Transverse colon (tissue), 4 donors: ENCODE measurements at places on chromosomes 7 and 10. TPM values are rescaled to one million over a fixed set of nuclear protein-coding genes. Genes with fewer than 3 reads are reported as not detected.

The SYNPO2L gene
- total RNA-seq = 0.14 TPM

The LMOD2 gene
- total RNA-seq = not detected

The PRSS1 gene
- total RNA-seq = not detected

The NPY4R gene
- total RNA-seq = 1.1 TPM

The UBE2H gene
- 34.8 TPM for total RNA-seq

- no peaks in the 10 kb centered on the region for H3K4me1 ChIP-seq
- no peaks in the 10 kb centered on the region for H3K36me3 ChIP-seq
- no peaks in the 10 kb centered on the region for H3K27me3 ChIP-seq
- DNase-seq = no peak
Observed at GRCh38 chr7:42189535-42189934, 47.5 kb downstream of the GLI3 start.

GRCh38 chr7:129100827-129101166, 43.7 kb upstream of the TSPAN33 start:
- H3K27me3 ChIP-seq = no peaks in the 10 kb centered on the region
- no peaks in the 10 kb centered on the region for H3K36me3 ChIP-seq
- H3K4me3 ChIP-seq = no peak overlapping the region
- DNase-seq = no peak
- H3K27ac ChIP-seq = peak overlapping the region; percentile 64
- H3K4me1 ChIP-seq = no peaks in the 10 kb centered on the region

- no peaks in the 10 kb centered on the region for H3K36me3 ChIP-seq
- no peak overlapping the region for H3K27ac ChIP-seq
- H3K4me1 ChIP-seq = peaks cover 5% of the 10 kb centered on the region
- no peak for DNase-seq
- H3K27me3 ChIP-seq = no peaks in the 10 kb centered on the region
- H3K4me3 ChIP-seq = no peak overlapping the region
Observed at GRCh38 chr10:30738416-30738815, 108.9 kb upstream of the LYZL2 start.

GRCh38 chr7:99707096-99707495, 27.3 kb upstream of the CYP3A5 start:
- no peaks in the 10 kb centered on the region for H3K4me1 ChIP-seq
- H3K36me3 ChIP-seq = no peaks in the 10 kb centered on the region
- no peak overlapping the region for H3K27ac ChIP-seq
- no peaks in the 10 kb centered on the region for H3K27me3 ChIP-seq
- no peak overlapping the region for H3K4me3 ChIP-seq

DNA sequence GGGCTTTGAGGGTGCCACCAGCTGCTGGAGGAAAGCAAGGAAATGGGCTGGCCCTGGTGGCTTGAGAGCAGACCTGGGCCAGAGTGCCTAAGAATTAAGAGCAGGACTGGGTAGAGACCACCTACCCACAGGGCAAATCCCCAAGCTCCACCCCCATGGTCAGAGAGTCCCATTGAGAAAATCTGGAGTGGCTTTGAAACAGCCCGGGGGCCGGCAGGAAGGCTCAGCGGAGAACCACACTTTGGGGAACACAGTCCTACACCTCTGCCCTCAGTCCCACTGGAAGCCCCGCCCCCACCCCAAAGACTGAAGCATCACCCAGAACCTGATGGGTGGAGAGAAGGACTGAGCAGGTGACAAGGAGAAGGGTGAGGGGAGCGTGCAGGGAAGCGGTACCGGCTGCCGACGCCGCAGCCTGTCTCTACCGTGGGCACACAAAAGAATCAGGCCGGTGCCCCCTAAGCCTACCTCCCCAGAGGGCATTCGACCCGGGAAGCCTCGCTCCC, 3.6 kb downstream of the SMARCD3 start:
- no peak for DNase-seq
- no peaks in the 10 kb centered on the region for H3K36me3 ChIP-seq
- peaks cover 49% of the 10 kb centered on the region for H3K4me1 ChIP-seq
- H3K27ac ChIP-seq = peak overlapping the region; percentile 96
- H3K27me3 ChIP-seq = peaks cover 55% of the 10 kb centered on the region
- H3K4me3 ChIP-seq = peak overlapping the region; percentile 17

- no peak for DNase-seq
- H3K4me1 ChIP-seq = peaks cover 19% of the 10 kb centered on the region
- no peak overlapping the region for H3K4me3 ChIP-seq
- no peaks in the 10 kb centered on the region for H3K27me3 ChIP-seq
- no peaks in the 10 kb centered on the region for H3K36me3 ChIP-seq
- H3K27ac ChIP-seq = no peak overlapping the region
Observed at GRCh38 chr10:76301211-76301610, 869.8 kb downstream of the LRMDA start.

GRCh38 chr7:156764016-156764669, 123.6 kb downstream of the RNF32 start:
- peak; percentile 71 for DNase-seq
- peaks cover 7% of the 10 kb centered on the region for H3K36me3 ChIP-seq
- H3K4me3 ChIP-seq = no peak overlapping the region

DNA sequence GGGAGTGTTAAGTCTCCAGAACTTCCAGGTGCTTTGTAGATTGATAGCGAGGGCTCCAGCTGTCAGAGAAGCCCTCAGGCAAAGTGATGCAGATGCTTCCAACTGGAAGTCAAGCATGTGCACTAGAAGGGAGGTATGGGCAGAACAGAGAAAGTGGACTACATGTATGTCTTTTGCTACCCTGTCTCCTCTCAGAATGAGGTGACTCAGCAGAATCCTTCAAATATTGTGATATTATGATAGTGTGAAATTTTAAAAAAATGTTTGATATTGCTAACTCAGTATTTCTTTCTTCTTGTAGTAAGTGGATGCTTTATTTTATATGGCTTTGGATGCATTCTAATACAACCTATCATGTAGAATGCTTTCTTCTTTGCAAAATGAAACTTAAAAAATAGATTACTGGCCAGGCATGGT, 138.9 kb upstream of the SVIL start:
- DNase-seq = no peak
- H3K4me3 ChIP-seq = no peak overlapping the region

DNA sequence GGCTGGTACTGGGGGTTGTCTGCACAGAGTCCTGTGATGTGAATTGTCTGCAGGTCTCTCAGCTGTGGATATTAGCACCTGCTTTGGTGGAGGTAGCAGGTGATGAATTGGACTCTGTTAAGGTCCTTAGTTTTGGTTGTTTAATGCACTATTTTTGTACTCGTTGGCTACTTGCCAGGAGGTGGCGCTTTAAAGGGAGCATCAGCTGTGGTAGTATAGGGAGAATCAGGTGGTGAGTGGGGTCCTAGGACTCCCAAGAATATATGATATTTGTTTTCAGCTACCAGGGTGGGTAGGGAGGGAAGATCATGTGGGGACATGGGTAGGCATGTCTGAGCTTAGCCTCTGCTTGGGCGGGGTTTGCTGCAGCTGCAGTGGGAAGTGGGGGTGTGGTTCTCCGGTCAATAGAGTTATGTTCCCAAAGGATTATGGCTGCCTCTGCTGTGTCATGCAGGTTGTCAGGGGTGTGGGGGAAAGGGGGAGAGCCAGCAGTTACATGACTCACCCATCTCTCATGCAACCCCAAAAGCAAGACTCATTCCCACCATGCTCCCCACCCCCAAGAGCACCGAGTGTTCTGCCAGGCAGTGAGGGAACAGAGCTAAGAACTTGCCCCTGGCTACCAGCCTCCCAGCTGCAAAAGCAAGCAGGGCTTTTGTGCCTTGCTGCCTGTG, 53.7 kb upstream of the ZNF273 start:
- H3K4me3 ChIP-seq = no peak overlapping the region
- H3K27ac ChIP-seq = no peak overlapping the region
- no peaks in the 10 kb centered on the region for H3K27me3 ChIP-seq
- H3K36me3 ChIP-seq = no peaks in the 10 kb centered on the region
- DNase-seq = no peak
- H3K4me1 ChIP-seq = no peaks in the 10 kb centered on the region

DNA sequence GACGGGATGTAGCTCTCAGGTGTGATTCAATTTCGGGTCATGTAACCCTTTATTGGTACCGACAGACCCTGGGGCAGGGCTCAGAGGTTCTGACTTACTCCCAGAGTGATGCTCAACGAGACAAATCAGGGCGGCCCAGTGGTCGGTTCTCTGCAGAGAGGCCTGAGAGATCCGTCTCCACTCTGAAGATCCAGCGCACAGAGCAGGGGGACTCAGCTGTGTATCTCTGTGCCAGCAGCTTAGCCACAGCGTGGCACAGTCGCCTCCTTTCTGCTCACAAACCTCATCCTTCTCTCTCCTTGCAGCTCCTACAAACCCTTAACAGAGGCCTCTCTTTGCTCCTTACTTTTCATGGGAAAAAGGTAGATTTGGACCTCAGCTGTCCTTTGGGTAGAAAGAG, 197.5 kb upstream of the PRSS58 start:
- no peaks in the 10 kb centered on the region for H3K4me1 ChIP-seq
- no peak for DNase-seq
- H3K4me3 ChIP-seq = no peak overlapping the region
- H3K27me3 ChIP-seq = no peaks in the 10 kb centered on the region

DNA sequence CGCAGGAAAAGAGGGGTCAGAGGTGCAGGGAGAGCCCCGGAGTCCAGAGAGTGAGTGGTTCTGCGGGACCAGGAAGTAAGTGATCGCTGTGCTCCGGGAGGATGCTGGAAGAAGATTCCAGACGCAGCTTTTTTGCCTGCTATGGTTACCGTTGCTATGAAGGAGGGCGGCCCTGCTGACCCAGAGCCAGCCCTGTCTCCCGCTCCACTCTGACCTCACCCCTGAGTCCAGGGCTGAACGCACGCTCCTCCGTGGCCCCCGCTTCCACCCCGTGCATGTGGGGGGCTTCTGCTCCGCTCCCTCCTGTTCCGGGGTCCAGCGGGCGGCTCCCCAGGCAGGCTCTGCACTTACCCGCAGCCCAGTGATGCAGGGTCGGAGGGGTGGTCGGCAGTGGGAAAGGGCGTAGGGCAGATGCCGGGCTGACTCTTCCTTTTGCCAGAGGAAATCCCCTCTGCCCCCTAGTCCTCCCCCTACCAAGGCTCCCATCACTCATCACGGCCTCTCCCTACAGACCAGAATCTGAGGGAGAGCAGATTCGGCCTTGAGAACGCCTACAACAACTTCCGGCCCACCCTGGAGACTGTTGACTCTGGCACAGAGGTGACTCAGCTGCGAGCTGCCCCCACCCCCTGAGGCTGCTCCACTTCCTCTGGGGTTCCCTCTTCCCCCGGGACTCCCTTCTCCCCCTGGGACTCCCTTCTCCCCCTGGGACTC, 2.7 kb upstream of the MUC17 start:
- H3K36me3 ChIP-seq = no peaks in the 10 kb centered on the region
- H3K27me3 ChIP-seq = no peaks in the 10 kb centered on the region
- DNase-seq = peak; percentile 59
- peaks cover 5% of the 10 kb centered on the region for H3K4me1 ChIP-seq
- H3K4me3 ChIP-seq = peak overlapping the region; percentile 56

GRCh38 chr7:132805766-132806165, 229.5 kb upstream of the PLXNA4 start:
- H3K36me3 ChIP-seq = no peaks in the 10 kb centered on the region
- no peak overlapping the region for H3K4me3 ChIP-seq
- H3K27ac ChIP-seq = no peak overlapping the region
- DNase-seq = no peak

DNA sequence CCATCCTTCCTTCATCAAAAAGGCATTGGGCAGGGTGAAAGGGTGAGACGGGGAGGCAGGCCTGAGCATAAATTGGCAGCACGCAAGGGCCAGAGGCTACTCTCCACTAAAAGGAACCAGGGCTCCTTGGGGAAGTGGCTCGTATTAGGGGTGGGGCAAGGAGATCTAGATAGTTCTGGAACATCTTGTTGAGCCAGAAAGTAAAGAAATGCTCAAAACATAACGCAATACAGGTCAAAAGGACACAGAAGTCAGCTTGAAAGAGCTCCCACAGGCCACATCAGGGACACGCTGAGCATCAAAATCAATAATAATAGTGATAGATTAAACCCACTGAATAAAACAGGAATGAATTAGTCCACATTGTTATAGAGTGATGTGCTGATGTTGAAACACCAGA, 203.1 kb downstream of the ELMO1 start:
- H3K27me3 ChIP-seq = no peaks in the 10 kb centered on the region
- DNase-seq = no peak
- no peaks in the 10 kb centered on the region for H3K36me3 ChIP-seq

- no peak overlapping the region for H3K27ac ChIP-seq
- no peaks in the 10 kb centered on the region for H3K36me3 ChIP-seq
- no peak overlapping the region for H3K4me3 ChIP-seq
- H3K4me1 ChIP-seq = no peaks in the 10 kb centered on the region
Observed at GRCh38 chr7:50405221-50405620, 44.9 kb downstream of the FIGNL1 start.

GRCh38 chr7:151790095-151790829, 86.7 kb downstream of the PRKAG2 start:
- no peak overlapping the region for H3K27ac ChIP-seq
- H3K36me3 ChIP-seq = no peaks in the 10 kb centered on the region
- no peak for DNase-seq

DNA sequence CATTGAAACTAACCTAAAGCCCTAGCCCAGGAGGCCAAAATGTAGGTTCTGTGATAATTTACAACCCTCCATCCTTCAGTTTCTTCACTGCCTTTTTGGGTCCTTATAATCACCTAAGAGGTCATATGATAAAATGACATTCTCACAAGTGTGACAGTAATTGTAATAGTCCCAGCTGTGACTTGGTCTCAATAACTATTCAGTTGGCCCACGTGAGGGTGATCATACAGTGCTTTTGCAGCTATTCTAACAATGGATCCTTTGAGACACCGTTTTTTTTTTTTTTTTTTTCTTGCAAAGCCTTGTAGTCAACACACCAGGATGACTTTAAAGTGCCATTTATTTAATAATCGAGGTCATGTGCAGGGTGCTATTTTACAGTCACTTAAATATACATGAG, 760.0 kb downstream of the PHTF2 start:
- no peaks in the 10 kb centered on the region for H3K27me3 ChIP-seq
- no peaks in the 10 kb centered on the region for H3K4me1 ChIP-seq
- no peak overlapping the region for H3K4me3 ChIP-seq
- no peak for DNase-seq
- no peak overlapping the region for H3K27ac ChIP-seq
- no peaks in the 10 kb centered on the region for H3K36me3 ChIP-seq

DNA sequence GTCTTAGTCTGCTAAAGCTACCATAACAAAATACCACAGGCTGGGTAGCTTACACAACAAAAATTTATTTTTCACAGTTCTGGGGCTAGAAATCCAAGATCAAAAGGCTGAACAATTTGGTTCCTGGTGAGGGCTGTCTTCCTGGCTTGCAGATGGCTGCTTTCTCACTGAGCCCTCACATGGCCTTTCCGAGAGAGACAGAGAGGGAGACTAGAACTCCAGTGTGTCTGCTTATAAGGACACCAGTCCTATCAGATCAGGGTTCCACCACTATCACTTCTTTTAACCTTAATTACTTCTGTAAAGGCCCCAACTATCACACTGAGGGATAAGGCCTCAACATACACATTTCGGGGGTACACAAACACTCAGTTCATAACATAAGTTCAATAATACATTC, 527.4 kb upstream of the VSTM2A start:
- no peak overlapping the region for H3K27ac ChIP-seq
- DNase-seq = no peak
- H3K4me1 ChIP-seq = no peaks in the 10 kb centered on the region

DNA sequence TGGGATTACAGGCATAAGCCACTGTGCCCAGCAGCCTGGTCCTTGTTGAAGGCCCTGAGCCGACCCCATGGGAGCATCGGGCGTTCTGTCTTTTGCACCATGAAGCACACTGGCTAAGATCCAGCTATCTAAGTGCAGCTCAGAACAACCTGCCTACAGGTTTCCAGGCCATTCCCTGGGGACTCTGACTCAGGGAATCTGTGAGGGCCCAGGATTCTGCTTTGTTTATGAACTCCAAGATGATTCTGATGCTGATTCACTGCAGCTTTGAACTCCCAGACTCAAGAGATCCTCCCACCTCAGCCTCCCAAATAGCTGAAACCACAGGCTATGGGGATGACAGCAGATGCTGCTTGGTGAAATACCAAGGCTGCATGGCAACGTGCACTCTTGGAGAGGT, 30.2 kb downstream of the NPTX2 start:
- DNase-seq = no peak
- H3K27me3 ChIP-seq = no peaks in the 10 kb centered on the region
- H3K27ac ChIP-seq = no peak overlapping the region
- no peaks in the 10 kb centered on the region for H3K36me3 ChIP-seq
- no peaks in the 10 kb centered on the region for H3K4me1 ChIP-seq
- no peak overlapping the region for H3K4me3 ChIP-seq
